ENCODE measurements at places on chromosomes 16 and 17. TPM values are rescaled to one million over a fixed set of nuclear protein-coding genes. Genes with fewer than 3 reads are reported as not detected.

- H3K4me1 ChIP-seq, result no peaks in the 10 kb centered on the region
- no peak for DNase-seq
- no peaks in the 10 kb centered on the region for H3K36me3 ChIP-seq
- no peak overlapping the region for H3K4me3 ChIP-seq
- no peak overlapping the region for H3K27ac ChIP-seq
Measured at GRCh38 chr17:64749306-64749705, 87.2 kb upstream of the SMURF2 start.

GRCh38 chr16:55380485-55380884, 56.5 kb downstream of the IRX6 start:
- H3K4me1 ChIP-seq, result no peaks in the 10 kb centered on the region
- no peak for DNase-seq
- H3K36me3 ChIP-seq, result no peaks in the 10 kb centered on the region
- H3K27ac ChIP-seq, result no peak overlapping the region
- H3K27me3 ChIP-seq, result no peaks in the 10 kb centered on the region
- no peak overlapping the region for H3K4me3 ChIP-seq

DNA sequence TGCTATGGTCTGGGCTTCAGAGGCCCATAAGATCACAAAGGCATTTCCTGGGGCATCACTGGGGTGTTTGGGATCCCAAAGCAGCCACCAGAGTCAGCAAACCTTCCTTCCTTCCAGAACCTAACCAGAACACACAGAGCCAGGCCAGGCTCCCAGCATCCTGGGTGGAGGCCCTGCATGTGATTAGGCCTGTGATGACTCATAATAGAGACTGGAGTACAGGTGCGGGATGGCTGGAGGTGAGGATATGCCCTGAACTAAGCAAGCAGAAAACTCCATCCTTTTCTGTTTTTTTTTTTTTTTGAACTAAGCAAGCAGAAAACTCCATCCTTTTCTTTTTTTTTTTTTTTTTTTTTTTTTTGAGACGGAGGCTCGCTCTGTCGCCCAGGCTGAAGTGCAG, 17.7 kb upstream of the GFOD2 start:
- H3K27me3 ChIP-seq, result no peaks in the 10 kb centered on the region
- no peak overlapping the region for H3K27ac ChIP-seq
- H3K4me1 ChIP-seq, result no peaks in the 10 kb centered on the region
- H3K4me3 ChIP-seq, result no peak overlapping the region

DNA sequence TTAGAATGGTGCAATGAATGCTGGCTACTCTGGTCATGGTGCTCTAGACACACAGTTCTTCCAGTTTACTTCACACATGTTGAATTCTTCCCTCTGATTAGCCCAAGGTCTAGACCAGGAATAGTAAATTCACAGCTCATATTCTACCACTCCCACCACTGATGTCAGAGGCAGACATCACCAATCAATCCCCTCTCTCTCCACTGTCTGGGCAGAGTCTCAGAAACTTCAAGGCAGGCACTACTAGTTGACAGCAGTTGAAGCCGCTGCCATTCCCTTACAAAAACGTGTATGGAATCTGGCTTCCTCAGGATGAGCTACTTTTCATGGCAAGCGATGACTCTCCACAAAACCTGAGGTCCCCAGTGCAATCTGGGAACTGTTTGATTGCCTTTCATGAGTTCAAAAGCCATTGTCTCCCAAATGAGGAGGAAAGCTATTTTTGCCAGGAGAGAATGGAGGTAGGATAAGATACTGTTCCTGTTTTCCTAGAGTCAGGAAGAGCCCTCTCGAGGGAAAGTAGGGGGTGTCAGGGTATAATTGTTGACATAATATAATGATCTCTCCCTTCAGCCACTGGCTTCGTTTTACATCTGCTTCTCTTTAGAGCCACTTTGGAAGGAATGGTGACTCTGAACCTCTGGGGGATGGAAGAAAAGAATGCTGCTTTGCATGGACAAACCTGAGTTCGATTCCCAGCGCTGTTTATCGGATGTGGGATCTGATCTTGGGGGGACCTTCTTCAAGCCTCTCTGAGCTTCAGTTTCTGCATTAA, 90.0 kb downstream of the FOXL1 start:
- H3K4me1 ChIP-seq, result peaks cover 16% of the 10 kb centered on the region
- H3K4me3 ChIP-seq, result no peak overlapping the region
- H3K36me3 ChIP-seq, result no peaks in the 10 kb centered on the region
- H3K27ac ChIP-seq, result no peak overlapping the region

DNA sequence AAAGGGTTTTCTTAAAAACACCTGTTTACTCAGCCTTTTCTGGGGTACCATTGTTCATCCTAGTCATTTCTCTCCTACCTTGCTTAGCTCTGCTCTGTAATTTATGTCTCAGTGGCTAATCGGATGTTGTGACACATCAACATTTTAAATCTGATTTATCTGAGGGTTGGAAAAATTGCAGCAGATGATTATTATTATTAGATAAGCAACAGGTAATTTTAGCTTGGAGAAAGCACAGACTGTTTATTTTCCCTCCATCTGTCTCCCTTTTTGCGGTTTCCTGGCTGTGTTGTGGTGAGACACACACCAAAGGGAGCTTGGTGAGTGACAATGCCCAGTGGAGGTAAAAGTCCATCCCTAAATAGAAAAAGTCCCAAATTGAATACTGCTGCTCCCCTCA, 389.9 kb downstream of the UTP18 start:
- DNase-seq, result no peak
- no peak overlapping the region for H3K4me3 ChIP-seq
- H3K36me3 ChIP-seq, result no peaks in the 10 kb centered on the region
- H3K27me3 ChIP-seq, result peaks cover 14% of the 10 kb centered on the region
- no peak overlapping the region for H3K27ac ChIP-seq

- H3K36me3 ChIP-seq, result no peaks in the 10 kb centered on the region
- H3K27ac ChIP-seq, result no peak overlapping the region
- no peaks in the 10 kb centered on the region for H3K4me1 ChIP-seq
- no peaks in the 10 kb centered on the region for H3K27me3 ChIP-seq
- DNase-seq, result no peak
- no peak overlapping the region for H3K4me3 ChIP-seq
Measured at GRCh38 chr16:85916141-85916890, 17.4 kb downstream of the IRF8 start.

DNA sequence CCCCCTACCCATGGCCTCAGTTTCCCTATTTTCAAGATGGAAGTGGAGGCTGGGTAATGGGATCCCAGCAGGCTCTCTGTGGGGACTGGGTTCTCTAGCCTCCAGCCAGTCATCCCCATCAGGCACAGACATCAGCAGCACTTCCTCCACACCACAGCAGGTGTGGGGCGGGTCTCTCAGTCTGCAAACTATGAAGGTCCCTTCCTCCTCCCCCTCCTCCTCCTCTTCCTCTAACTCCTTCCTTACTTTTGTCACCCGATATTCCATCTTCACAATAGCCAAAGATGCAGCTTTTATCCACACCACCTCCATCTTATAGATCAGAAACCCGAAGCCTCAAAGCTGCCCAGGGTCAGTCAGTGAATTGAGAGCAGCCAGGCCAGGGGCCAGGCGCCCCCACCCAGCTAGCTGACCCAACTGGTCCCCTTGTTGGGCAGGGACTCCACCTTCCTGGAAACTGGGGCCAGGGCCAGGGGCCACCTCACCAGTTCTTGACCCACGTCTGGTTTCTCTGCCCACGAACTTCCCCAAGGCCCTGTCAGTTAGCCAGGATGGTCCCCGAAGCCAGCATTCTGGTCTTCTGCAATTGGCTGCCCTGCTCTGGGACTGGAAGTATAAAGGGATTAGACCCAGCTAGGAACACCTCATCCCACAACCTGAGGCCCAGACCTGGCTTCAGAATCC, 2.5 kb downstream of the FAM83G start:
- peak overlapping the region; percentile 61 for H3K4me3 ChIP-seq
- no peaks in the 10 kb centered on the region for H3K36me3 ChIP-seq
- DNase-seq, result no peak

DNA sequence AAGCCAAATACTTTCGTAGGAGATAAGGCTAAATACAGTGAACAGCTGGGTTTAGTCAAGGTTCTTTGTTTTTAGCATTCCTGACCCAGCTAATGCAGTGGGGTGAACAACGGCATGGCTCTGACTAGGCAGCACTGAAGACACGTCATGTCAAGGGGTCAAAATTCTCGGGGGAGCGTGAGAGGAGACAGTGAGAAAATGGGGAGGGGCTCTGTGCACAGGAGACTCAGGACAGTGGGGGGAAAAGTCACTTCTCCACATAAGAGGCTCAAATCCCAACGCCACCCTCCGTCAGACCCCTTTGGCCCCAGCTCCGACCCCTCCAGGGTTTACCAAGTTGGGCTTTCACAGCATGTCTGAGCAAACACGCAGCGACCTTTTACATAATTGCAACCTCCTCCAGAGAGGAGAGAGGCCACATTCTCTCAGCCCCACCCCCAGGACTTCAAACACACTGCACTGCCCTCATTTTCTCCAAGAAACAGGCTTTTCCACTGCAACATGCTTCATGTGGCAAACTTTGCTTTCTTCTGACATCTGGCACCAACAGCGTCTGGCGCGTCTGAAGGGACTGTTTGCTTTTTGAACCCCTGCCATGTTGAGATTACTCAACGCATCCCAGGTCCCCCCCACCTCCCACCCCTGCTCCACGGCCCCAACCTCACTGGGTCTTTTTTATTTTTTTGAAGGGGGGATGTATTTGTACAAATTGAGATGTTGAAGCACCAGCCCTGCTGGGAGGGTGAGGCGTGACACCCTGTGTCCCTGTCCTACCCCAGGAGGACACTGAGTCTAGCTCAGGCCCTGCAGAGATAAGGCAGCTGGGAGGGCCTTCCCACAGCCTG, 30.0 kb downstream of the AXIN2 start:
- no peaks in the 10 kb centered on the region for H3K27me3 ChIP-seq
- H3K36me3 ChIP-seq, result no peaks in the 10 kb centered on the region
- H3K4me3 ChIP-seq, result no peak overlapping the region
- H3K27ac ChIP-seq, result no peak overlapping the region
- no peaks in the 10 kb centered on the region for H3K4me1 ChIP-seq
- DNase-seq, result no peak

ZNF624 gene
- 3.9 TPM for total RNA-seq

DNA sequence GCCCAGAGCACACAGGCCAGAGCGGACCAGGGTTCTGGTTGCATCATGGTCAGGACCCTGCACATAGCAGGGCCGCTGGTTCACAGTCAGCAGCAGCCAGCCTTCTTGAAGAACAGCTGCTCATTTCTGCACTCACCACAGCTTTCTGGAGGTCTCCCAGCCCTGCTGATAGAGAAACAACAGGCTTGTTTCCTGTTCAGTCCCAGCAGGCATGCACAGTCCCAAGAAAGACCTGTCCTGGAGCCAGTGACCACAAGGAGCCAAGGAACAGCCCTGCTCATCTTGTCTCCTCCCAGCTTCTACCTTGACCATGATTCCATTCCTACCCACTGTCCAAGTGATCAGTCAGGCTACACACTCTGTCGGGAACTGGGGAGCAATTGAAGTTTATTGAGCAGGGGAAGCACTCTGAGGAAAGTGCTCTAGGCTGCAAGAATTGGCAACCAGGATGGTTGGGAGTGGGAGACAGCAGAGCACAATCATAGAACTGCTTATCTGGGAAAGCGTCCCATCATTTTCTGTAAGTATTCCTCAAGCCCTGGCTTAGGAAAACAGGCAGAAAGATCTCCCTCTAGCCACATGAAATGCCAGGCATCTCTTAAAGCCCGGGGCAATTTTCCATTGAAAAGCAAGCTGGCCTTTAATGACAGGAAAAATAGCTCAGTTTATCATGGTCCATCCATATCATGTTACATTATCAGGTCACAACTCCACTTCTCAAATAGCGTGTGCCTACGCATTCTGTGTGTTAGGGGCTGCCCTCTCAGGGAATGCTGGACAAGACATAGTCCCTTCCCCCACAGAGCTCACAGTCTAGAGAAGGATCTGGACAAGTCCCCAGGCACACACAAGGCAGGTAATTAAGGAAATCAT, 155.4 kb upstream of the FOXF1 start:
- H3K4me3 ChIP-seq, result no peak overlapping the region
- no peaks in the 10 kb centered on the region for H3K36me3 ChIP-seq
- no peak for DNase-seq
- H3K27me3 ChIP-seq, result no peaks in the 10 kb centered on the region
- no peak overlapping the region for H3K27ac ChIP-seq

CPHXL2 gene
- total RNA-seq, result not detected

- H3K36me3 ChIP-seq, result no peaks in the 10 kb centered on the region
- DNase-seq, result no peak
- H3K4me1 ChIP-seq, result peaks cover 4% of the 10 kb centered on the region
- no peak overlapping the region for H3K27ac ChIP-seq
- peak overlapping the region; percentile 2 for H3K4me3 ChIP-seq
Measured at GRCh38 chr17:49556223-49556943, 19.3 kb upstream of the NXPH3 start.

DPEP3 gene
- not detected for total RNA-seq

CTRL gene
- total RNA-seq, result 2.0 TPM

DNA sequence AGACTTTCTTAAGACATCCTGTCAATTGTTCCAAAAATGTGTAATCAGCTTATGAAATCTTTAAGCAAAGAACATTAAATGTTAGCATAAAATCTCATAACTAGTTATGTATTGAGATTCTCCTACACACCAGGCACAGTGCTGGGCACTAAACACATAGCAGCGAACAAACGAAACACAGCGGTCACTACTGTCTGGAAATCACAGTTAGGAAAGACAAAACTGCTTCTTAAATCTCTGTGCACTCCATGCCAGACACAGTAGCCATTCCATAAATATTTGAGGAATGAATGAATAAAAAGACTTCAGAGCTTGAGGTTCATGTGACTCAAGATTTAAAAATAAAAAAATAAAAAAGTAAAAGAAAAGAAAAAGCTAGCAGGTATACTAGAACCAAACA, 20.1 kb downstream of the TOX3 start:
- H3K27me3 ChIP-seq, result no peaks in the 10 kb centered on the region
- no peak for DNase-seq
- no peaks in the 10 kb centered on the region for H3K36me3 ChIP-seq
- H3K27ac ChIP-seq, result no peak overlapping the region
- H3K4me3 ChIP-seq, result no peak overlapping the region

DNA sequence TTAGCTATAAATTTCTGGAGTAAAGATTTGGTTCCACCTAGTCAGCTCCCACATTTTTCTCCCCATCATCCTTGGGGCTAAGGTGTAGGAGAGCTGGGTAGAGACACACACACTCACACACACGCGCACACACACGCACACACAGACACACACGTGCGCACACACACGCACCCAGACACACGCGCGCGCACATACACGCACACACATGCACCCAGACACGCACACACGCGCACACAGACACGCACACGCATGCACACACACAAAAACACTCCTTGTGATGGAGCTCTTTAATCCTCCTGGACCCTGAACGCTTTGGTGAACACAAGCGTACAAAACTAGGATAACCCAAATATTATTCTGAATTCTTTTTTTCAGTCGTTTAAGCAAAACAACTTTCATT, 253.6 kb downstream of the C16orf95 start:
- H3K4me3 ChIP-seq, result no peak overlapping the region
- DNase-seq, result no peak
- H3K27me3 ChIP-seq, result no peaks in the 10 kb centered on the region
- no peaks in the 10 kb centered on the region for H3K36me3 ChIP-seq
- H3K27ac ChIP-seq, result no peak overlapping the region

TMEM106A gene
- 3.5 TPM for total RNA-seq

ITGAD gene
- total RNA-seq, result not detected

GRCh38 chr16:28606291-28607115, 3.3 kb downstream of the SULT1A1 start:
- DNase-seq, result no peak
- H3K27me3 ChIP-seq, result no peaks in the 10 kb centered on the region
- H3K27ac ChIP-seq, result no peak overlapping the region
- H3K4me3 ChIP-seq, result no peak overlapping the region
